NCI-H524 (cell line): ENCODE measurements at places on chromosomes 7 and 10.
A peak's percentile ranks its signal among the peaks of the same experiment; 100 is the strongest.

- DNase-seq, result no peak
Observed at GRCh38 chr7:50349963-50350944, 45.7 kb downstream of the IKZF1 start.

DNA sequence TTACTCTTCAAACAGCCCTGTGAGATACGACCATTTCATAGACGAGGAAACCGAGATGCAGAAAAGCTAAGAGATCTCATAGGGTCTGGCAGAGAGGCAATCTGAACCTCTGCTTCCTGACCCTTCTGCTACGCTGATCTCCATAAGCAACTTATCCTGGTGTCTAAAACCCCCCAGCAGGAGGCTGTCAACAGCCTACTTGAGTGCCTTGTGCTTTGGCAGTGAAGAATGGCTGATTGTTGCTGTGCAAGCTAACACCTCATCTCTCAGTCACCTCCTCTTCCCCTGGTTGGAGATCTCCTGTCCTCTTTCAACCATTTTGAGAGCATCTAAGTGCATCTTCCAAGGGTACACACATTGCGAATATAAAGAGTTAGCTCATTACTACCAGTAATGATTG lies 86.2 kb downstream of the AOAH start:
- DNase-seq, result no peak

- DNase-seq, result no peak
Observed at GRCh38 chr10:129541200-129541599, 74.2 kb downstream of the MGMT start.

- DNase-seq, result no peak
Observed at GRCh38 chr10:17249820-17250219, 21.8 kb downstream of the VIM start.

GRCh38 chr10:112332022-112332421 lies 41.9 kb upstream of the ACSL5 start:
- no peak for DNase-seq

DNA sequence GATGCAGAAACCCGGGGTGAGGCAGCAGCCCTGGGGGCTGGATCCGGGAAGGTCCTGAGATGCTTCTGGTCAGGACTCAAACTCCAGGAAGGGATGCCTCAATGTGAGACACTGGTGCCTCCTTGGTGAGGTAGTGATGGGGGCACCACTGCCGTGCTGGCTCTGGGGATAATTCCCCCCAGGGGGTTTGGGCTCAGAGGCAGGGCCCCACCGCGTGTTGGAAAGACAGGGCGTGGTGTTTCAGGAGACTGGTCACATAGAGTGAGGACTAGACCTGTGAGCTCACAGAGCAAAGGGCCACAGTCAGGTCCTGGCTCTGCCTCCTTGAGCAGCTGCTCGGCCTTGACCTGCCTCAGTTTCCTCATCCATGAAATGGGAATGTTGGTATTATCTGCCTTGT lies 361.9 kb downstream of the GLRX3 start:
- DNase-seq, result no peak

DNA sequence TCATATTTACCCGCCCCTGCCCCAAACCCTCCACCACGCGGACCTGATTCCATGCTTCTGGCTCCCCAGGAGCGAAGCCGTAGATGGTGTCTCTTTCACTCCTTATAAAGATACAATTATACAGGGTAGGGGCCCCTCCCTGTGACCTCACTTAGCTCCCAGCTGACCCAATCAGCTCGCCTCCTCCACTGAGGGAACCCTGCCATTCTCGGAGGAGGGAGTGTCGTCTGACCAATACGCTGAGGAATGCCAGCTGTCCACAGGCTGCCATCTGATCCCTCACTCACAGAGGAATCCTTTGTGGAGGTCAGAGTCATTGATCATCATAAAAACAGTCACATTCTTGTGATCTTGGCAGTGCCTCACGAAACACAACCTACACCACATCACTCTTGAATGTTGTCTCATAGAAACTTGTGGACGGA lies 67.5 kb upstream of the INSIG1 start:
- peak; percentile 35 for DNase-seq

DNA sequence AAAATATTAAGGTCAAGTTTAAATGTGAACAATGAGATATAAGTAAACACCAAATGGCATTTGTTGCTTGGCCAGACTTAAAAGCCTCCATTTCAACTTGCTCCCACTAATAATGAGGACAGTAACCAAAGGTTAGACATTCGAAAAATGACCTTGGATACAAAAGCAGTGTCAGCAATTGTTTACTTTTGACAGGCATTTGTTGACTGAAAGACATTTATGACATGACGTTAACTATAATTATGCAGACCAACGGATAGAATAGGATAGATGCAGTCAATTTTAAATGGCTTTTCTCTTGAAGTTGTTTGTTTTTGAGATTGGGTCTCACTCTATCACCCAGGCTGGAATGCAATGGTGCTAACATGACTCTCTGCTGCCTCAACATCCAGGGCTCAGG lies 6.3 kb upstream of the WNT16 start:
- no peak for DNase-seq

- no peak for DNase-seq
Observed at GRCh38 chr7:84237533-84238173, 43.1 kb upstream of the SEMA3A start.

- no peak for DNase-seq
Observed at GRCh38 chr7:36464271-36464670, 74.6 kb downstream of the ANLN start.

- DNase-seq, result no peak
Observed at GRCh38 chr10:73408978-73409521, 4.8 kb downstream of the ANXA7 start.

DNA sequence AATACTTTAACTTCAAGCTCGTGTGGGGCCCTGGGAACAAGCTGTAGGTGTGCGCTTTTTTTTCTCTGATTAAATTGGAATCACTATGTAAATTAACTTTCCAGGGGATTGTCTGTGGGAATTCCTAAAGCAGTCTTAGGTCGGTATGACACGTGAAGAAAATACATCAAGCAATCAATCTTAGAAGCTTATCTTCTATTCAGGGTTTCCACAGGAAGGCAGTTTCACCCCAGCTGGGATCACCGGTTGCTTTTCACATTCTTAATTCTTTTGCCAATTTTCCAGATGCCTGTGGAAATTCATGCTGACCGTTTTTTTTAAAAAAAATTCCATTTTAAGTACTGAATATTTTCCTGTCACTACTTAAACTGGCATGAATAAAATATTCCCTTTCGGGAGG lies 41.9 kb downstream of the CAMK1D start:
- no peak for DNase-seq

DNA sequence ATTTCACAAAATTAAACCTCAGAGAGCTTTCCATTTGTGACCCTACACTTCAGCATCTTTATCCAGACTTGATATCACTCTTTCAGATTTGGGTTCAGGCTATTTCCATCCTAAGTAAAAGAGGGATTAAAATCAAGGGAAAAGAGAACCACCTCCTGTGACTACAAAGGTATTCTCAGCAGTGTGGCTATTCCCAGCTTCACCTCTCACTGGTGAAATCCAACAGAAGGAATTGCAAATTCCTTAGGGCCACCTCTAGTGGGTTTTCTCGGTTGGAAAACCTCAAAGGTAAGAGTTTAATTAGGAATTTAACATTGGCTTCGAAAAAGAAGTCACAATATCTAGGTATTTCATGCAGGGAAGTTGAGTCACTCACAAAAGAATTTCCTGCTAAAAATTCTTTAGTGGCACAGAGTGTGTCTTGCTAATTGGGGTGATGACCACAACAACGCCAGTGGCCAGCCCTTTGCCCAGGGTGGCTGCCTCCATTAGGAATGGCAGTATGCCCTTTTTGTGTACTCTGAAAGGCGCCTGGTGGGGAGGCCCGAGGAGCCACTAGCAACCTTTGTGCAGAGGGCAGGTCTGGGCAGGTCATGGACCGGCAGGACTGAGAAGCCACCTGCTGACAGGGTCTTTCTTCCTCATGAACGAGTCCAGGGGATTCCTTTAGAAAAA lies 52.2 kb downstream of the SEM1 start:
- DNase-seq, result no peak

DNA sequence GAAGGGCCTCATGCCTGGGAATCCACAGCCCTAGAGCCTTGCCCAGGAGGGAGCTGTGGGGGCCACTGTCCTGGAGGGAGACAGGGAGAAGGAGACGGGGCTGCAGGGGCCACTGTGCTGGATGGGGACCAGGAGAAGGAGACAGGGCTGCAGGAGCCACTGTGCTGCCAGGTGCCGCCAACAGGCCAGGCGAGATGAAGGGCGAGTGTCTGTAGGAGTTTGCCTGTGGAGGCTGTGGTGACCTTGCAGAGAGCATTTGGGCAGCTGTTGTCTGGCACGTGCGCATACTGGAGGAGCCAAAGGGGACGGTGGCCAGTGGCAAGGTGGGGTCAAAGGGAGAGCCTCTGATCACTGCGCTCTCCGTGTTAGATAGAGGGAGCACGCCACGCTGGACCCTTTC lies 79.2 kb downstream of the NKX6-2 start:
- DNase-seq, result no peak

GRCh38 chr7:2645274-2645868 lies 13.6 kb downstream of the TTYH3 start:
- no peak for DNase-seq

DNA sequence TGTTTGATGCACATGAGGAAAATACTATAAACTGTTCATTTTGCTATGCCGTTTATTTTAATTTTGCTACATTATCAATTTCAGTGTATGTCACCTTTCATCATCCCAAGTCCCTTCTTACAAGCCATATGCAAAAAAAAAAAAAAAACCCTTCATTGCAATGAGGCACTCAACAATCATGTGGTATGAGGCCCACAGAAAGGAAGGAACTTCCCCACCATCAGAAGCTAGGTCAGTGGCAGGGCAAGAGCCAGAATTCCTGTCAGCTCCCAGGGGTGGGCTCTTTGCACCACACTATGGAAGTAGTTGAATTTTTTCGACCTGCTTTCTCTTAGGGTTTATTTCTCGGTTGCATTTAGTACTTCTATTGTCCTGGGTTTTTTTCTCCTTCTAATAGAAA lies 75.4 kb downstream of the NOC3L start:
- DNase-seq, result no peak

DNA sequence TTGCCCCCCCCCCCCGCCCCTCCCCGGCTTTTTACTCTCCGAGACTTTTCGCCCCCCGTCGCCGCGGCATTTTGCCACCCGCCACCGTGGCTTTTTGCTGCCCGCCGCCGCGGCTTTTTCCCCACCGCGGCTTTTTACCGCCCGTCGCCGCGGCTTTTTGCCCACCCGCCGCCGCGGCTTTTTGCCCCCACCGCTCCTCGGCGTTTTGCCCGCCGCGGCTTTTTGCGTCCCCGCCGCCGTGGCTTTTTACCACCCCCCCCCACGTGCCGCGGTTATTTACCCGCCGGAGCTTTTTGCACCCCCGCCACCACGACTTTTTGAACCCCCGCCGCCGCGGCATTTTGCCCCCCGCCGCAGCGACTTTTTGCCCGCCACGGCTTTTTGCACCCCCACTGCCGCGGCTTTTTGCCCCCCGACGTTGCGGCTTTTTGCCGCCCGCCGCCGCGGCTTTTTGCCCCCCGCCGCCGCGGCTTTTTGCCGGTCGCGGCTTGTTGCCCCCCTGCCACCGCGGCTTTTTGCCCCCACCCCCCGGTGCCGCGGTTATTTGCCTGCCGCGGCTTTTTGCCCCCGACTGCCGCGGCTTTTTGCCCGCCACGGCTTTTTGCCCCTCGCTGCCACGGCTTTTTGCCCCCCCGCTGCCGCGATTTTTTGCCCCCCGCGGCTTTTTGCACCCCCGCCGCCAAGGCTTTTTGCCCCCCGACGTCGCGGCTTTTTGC lies 461.1 kb downstream of the ZNF33B start:
- no peak for DNase-seq
